ENCODE measurements at places on chromosomes 3 and 15.

DNA sequence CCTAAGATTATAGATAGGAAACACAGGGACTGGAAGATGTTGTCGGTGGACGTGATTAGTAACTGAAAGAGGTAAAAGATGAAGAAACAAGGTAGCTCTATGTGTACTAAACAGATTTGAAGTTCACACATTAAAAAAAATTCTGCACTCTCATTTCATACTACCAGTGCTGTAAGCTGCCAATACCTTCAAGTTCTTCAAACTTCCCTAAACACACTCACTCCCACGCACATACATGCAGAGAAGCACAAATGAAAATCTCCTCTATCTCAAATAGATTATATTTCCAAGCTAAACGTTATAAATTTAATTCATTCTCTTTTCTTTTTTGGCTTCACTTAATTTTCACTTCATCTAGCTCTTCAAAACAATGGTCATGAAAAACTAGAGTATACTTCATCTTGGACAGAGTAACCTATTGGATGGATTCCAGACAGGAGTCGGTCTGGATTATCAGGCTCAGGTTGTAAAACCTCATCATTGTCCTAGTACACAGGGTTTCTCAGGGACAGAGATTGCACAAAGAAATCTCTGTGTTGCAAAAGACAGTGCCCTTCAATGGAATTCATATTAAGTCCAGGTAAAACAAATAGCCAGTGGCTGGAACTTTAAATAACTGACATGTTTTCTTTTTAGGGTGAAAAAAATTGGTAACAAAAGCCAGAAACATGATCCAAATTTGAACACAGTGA is 408.1 kb upstream of the ZNF385D start:
- no peak for DNase-seq

GRCh38 chr15:91224755-91225380 is 124.8 kb downstream of the SV2B start:
- peak; percentile 4 for DNase-seq

GRCh38 chr3:60754617-60755016 is 496.6 kb downstream of the FHIT start:
- no peak for DNase-seq

DNA sequence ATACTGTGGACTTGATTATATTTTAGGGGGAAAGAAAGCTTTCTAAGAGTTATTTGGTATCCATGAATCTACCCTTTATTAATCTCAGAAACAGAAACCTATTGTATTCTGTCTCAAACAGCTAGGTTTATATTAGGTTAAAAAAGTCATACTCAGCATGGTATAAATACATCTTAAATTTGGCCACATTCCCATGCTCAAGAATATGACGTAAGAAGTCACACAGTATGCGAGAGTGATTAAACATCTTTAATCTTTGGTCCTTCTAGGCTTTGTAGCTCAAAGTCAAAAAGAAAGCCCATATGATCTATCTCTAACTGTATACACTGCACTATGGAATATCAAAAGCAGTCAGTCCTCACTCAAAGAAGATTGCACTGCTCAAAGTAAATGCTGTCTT is 131.4 kb downstream of the EPHA3 start:
- DNase-seq: no peak

DNA sequence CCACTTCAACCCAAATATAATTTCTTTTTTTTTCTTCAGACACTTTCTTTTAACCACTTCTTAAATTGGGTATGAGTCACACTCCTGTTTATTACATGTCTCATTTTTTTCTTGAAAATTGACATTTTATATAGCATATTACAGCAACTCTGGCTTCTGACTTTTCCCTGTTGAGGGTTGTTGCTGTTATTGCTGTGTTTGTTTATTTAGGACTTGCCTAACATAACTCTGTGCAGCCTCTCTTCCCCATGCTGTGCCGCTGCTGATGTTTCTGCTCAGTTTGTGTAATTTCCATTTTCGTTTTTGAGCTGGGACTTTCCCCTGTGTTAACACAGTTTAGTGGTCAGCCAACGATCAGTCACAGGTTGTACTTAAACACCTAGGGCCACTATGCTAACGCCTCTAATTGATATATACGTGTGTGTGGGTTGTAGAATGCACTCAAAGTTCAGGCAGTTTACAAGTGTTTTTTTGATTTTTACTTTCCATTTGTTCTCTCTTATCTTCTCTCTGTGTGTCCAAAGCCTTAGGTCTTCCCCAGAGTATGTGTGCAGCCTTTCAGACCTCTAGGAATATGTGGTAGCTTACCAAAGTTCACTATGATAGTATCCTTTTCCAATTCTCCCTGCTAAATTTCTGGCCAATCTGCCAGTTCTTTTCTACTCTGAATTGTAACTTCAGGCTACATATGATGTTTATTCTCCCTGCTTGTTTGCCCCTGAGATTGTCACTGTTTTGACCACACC is 337.2 kb downstream of the ZBTB20 start:
- DNase-seq: no peak

GRCh38 chr3:127419641-127420553 is 132.1 kb upstream of the PRR20G start:
- DNase-seq: no peak

DNA sequence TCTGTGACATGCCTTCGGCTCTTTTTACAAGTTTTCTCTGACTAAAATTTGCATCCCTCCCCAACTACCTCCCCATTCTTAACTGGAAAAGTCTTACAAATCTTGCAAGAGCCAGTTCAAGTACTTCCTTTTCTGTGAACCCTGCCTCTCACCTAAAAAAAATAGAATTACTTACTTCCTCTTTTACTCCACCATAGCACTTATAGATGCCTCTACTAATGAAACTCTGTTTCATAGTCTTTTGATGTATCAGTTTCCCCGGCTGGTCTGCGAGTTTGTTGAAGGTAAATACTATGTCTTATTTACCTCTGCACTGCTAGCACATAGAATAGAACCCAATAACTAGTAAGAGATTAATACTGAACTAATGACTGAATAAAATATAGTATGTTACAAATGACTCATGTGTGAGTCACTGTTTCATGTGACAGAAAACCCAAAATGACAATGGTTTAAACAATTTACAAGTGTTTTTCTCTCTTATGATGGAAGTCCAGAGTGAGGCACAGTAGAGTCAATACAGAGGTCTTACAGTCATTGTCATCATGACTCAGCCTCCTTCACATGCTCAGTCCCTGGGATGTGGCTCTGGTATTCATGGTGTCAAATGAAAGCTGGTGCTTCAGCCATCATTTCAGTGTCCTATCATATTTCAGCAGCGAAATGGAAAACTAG is 393.5 kb downstream of the RSL24D1 start:
- no peak for DNase-seq

DNA sequence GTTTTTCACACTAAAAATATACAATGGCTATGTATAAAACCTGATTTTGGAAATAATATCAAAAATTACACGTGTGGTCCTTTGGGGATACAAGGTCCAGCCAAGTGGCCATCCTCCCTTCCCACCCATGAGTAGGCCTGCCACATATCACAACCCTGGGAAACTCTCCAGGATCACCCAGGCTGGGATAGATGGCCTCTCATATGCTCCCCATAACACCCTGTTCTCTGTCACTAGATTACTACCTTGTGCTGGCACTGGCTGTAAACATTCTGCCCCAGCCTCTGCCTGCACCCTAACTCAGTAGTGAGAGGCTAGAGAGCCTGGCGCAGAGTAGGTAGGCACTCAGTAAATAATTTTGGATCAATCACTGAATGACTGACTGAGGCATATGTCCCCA is 52.1 kb downstream of the CLDN18 start:
- no peak for DNase-seq

- DNase-seq: no peak
These were observed 155.6 kb upstream of the STT3B start for GRCh38 chr3:31377045-31377642.

- no peak for DNase-seq
These were observed 164.5 kb downstream of the WNT7A start for GRCh38 chr3:13715167-13715954.

GRCh38 chr3:52347716-52348635 is 31.9 kb downstream of the DNAH1 start:
- DNase-seq: no peak

DNA sequence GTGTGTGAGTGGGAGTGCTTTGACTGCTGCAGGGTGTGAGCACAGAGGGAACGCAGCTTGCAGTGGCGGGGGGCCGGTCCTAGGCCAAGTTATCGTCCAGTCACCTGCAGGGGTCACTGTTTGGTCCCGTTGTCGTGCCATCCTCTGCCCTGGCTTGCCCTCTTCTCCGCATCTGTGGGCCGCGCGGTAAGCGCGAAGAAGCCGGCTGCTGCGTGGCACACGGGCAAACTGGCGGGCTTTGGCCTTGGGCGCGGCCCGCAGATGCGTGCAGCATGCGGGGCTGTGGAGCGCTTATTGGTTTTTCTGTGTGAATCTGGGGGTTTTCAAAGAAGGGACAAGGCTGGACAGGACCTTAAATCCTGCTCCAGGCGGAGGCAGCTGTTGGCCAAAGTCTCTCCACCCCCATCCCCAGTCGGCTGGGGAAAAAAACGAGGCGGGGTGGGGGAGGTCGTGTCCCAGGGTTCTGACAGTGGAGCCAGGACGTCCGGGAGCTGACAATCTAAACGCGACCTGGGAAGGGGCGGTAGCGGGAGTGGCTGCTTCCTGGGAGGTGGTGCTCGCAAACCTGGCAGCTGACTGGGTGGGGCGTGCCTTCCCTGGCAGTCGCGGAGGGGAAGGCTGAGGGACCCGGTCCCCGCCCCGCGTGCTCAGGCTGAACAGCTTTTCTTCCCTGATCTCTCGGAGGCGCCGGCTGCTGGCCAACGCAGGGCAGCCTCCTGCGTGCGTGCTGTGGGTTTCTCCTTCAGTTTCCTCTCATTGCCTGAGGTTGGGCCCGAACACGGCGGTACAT is 39.7 kb upstream of the VEPH1 start:
- peak; percentile 73 for DNase-seq

GRCh38 chr3:98596541-98597500 is 3.4 kb upstream of the CPOX start:
- DNase-seq: peak; percentile 3

GRCh38 chr15:78714890-78715289 is 73.9 kb upstream of the CHRNB4 start:
- DNase-seq: no peak

GRCh38 chr15:51782357-51782896 is 31.0 kb downstream of the TMOD2 start:
- no peak for DNase-seq

DNA sequence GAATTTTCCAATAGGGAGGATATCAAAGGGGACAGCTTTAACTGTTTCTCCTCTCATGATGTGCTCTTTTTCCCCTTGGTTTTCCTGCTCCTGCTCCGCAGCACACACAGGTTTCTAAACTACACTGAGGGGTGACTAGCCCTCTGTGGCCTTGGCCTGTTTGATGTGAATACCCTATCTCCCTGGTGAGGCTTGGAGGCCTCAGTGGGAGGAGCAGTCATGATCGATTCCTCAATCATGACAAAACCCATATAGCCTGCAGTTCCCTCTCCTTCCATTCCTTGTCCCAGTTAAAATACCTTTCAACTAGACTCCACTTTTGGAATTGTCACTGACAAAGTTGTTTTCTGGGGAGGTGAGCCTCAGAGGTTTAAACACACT is 24.0 kb upstream of the USP3 start:
- DNase-seq: no peak

- no peak for DNase-seq
These were observed 5.9 kb upstream of the INAFM2 start for GRCh38 chr15:40317580-40317979.
